Activated naive CD4-positive, alpha-beta T cell treated with anti-CD3 and anti-CD28 coated beads for 36 hours (primary cell): ENCODE measurements at places on chromosomes 2 and 18.

DNA sequence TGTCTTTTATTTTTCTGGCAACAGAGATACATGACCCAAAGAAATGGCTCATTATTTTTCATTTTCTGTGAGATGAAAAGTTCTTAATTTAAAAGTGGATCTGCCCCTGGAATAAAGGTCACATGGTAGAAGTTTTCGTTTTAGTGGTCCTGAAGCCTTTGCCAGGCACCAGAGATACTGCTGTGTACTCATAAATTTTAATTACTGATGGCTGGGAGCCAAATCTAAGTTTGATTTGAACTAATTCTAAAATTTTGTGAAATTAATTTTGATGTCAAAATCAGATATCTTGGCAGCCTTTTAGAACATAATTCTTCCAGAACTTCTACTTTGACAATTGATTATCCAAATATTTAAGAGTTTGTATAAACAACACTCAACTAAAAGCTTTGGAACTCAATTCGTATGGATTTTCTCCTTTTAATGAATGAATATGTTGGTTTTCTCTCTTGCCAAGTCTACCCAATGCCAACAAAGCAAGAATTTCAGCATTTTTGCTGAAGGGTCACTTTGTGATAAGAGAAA, 128.5 kb upstream of the SP5 start:
- no peaks in the 10 kb centered on the region for H3K4me1 ChIP-seq
- H3K27ac ChIP-seq = no peak overlapping the region
- no peaks in the 10 kb centered on the region for H3K27me3 ChIP-seq
- no peak for DNase-seq

- no peak overlapping the region for H3K27ac ChIP-seq
- H3K4me1 ChIP-seq = peaks cover 2% of the 10 kb centered on the region
- no peak for DNase-seq
- no peaks in the 10 kb centered on the region for H3K27me3 ChIP-seq
- no peaks in the 10 kb centered on the region for H3K36me3 ChIP-seq
- no peak overlapping the region for H3K4me3 ChIP-seq
These were observed 680.9 kb downstream of the IRS1 start for GRCh38 chr2:226118471-226119429.

DNA sequence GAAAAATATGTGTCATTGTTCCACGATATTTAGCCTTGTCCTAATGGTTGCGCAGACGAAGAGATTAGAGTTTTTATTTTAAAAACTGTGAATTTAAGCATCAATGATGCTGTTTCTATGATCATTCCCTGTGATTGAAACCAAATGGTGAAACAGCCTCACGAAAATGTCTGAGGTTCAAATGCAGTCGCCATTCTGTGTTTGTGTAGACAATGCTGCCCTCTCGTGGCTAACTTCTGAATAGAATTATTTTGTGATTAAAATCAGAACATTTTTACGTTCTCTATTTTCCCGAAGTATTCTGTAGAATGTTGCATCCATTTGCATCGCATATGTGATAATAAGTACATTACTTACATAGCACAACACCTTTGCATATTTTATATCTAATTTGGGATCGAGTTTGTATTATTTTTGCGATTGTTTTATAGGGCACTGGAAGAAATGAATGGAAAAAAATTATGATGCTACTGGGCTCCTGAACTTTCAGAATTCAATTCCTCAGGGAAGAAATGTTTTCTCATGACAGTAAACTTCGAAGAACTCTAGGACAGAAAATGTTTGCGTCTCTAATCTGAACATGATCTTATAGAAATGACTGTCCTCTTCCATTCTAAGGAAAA, 54.8 kb upstream of the CREB1 start:
- no peak overlapping the region for H3K27ac ChIP-seq
- H3K4me3 ChIP-seq = no peak overlapping the region
- H3K4me1 ChIP-seq = peaks cover 34% of the 10 kb centered on the region
- no peaks in the 10 kb centered on the region for H3K36me3 ChIP-seq
- no peaks in the 10 kb centered on the region for H3K27me3 ChIP-seq

DNA sequence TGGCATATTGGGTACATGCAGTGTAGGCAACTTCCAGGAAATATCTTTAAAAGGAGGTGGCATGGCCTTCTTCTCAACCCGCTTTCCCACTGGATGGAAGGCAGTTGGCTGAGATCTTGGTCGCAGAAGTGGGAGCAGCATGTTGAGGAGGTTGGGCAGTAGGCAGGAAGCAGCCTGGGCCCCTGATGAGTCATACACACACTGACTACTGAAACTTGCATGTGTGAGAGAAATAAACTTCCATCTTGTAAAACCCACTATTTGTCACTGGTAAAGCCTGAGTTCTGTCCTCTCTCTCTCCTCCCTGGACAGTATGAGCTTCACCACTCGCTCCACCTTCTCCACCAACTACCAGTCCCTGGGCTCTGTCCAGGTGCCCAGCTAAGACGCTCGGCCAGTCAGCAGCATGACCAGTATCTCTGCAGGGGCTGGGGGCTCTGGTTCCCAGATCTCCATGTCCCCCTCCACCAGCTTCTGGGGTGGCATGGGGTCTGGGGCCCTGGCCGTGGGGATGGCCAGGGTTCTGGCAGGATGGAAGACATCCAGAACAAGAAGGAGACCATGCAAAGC, 233.8 kb upstream of the SPRED2 start:
- no peaks in the 10 kb centered on the region for H3K36me3 ChIP-seq
- H3K27ac ChIP-seq = no peak overlapping the region
- peak; percentile 8 for DNase-seq
- H3K4me3 ChIP-seq = no peak overlapping the region
- peaks cover 10% of the 10 kb centered on the region for H3K27me3 ChIP-seq

GRCh38 chr2:96770442-96771202, 9.9 kb downstream of the CNNM4 start:
- no peak for DNase-seq
- no peak overlapping the region for H3K27ac ChIP-seq
- H3K27me3 ChIP-seq = no peaks in the 10 kb centered on the region
- no peaks in the 10 kb centered on the region for H3K36me3 ChIP-seq

DNA sequence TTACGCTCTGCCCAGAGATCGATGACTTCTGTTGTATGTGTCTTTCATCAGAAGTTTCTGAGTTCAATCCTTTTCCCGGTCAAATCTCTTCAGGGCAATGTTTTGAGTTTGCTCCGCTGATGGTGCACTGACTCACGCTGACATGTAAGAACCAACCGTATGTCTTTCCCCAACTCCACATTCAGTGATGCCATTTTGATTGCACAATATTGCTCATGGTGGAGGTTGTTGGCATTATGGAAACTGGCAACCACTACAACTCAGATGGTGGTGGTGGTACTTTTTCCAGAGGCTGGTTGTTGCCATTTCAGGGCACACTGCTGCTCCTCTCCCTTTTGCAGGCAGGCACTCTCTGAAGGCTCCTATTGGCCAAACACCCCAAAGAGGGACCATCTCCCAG, 751.5 kb downstream of the DCDC2C start:
- no peaks in the 10 kb centered on the region for H3K27me3 ChIP-seq
- no peak overlapping the region for H3K4me3 ChIP-seq
- no peak overlapping the region for H3K27ac ChIP-seq
- H3K36me3 ChIP-seq = no peaks in the 10 kb centered on the region
- DNase-seq = no peak

DNA sequence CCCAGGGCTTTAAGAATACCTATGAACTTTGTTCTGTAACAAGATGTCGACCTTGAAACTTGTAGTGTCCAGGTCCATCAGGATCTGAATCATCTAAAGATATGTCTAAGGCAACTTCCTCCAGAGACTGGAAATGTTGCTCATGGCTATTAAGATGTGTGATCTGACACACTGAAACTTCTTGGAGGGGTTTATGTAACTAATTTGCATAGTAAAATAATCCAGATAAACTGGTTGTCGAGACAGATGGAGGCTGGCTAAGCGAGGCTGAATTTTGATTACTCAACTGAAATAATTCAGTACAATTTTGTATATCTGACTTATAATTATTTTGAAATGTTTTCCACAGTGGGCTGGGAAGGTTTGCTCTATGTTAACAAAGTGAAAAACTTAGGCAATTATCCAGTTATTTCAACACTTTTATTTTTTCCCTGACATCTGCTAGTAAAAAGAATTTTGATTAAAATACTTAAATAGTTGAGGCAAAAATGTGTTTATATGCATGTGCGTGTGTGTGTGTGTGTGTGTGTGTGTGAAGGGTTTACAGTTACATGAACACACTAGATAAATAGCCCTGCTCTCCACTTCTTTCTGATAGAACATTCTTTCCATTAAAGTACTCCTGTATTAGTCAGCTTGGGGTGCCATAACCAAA, 11.4 kb upstream of the MAP3K20 start:
- H3K27me3 ChIP-seq = peaks cover 21% of the 10 kb centered on the region
- H3K4me1 ChIP-seq = no peaks in the 10 kb centered on the region
- no peak overlapping the region for H3K4me3 ChIP-seq
- DNase-seq = no peak
- H3K27ac ChIP-seq = no peak overlapping the region

DNA sequence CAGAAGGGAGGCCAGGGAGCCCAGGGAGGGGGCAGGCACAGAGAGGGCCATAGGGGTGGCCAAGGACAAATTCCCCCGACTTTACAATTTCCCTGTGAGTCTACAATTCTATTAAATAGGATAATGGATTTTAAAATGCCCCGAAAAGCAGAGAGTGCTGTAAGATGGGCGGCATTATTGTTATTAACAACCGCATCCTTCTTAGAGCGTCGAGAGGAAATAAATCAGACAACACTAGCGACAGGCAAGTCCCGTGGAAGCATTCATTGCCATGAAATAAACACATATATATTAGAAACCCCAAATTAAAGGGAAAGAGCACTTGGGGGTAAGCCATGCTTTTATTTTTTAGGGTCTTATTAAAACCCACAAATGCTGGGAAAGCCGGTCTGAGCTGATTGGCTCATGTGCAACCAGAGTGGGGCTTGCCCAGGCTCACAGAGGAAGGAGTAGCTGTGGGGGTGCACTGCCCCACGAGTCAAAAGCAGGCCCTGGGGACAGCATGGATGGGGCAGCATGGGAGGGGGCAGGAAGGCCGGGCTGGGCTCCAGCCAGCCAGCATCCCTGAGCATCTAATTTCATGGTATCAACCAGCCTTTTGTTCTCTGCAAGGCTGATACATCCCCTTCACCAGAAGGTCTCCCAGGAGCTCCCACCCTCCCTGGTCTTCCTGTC, 187.1 kb downstream of the CELF4 start:
- DNase-seq = no peak
- no peaks in the 10 kb centered on the region for H3K36me3 ChIP-seq
- H3K27me3 ChIP-seq = peaks cover 5% of the 10 kb centered on the region
- H3K4me3 ChIP-seq = no peak overlapping the region

DNA sequence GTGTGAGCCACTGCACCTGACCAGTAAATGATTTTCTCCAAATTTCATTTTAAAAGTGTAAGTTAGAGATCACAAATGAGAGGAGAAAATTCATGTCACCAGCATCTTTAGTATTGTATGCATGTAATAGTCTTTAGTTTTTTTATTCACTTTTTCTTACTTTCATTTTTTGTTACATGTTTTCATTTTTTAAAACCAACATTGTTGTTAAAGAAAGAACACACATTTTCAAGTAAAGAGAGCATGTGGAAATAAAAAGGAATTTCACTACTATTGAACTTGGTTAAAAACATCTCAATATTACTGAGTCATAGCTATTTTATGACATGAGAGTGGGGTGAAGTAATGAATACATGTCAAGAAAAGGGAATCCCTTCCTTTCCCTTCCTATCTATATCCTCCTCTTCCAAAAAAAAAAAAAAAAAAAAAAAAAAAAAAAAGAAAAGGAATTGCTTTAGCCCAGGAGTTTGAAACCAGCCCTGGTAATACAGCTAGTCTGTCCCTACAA, 29.1 kb upstream of the PMAIP1 start:
- H3K27me3 ChIP-seq = no peaks in the 10 kb centered on the region
- DNase-seq = no peak
- no peak overlapping the region for H3K27ac ChIP-seq
- H3K36me3 ChIP-seq = no peaks in the 10 kb centered on the region
